RKO (cell line): ENCODE measurements at places on chromosomes 13 and 19.

DNA sequence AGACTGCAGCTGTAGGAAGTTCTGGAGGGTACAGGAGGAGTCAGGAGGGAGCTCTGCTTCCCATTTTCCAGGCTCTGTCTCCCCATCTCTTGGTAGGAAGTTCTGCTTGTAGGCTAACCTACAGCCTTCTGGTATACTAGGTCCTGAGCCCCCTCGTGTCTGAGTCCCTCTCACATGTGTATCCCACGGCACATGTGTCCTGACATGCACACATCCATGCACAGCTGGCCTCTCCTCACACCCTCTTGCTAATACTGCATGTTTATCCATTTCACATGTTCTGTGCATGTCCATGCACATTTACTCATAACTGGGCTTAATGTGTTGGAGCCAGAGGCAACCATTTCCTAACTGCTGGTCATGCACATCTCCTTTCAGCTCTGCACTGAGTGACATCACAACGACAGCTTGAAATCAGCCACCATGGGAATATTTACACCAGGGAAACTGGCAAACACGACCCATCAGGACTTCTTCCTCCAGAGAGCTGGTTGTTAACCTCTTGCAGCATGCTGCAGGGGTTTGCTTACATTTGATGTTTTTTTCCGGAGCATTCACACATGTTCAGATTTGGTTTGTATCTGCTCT is 3.0 kb downstream of the CD209 start:
- no peak for DNase-seq

DNA sequence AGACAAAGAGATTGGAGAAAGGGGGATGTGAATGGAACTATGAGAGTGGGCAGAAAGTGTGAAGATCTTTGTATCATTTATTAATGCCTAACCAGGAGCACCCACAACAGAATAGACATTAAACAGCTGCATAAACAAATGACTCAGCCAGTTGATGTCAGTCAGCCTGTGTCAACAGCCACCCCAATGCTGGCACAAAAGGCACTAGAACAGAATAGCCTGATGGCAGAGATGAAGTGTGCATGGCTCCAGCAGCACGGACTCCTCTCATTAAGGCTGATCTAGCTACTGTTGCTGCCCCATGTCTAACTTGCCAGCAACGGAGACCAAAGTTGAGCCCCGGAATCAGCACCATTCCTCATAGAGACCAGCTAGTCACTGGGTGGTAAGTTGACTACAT is 7.8 kb downstream of the CPB2 start:
- no peak for DNase-seq

- DNase-seq: peak; percentile 38
Measured at GRCh38 chr19:39223703-39224279, 19.7 kb upstream of the SYCN start.

DNA sequence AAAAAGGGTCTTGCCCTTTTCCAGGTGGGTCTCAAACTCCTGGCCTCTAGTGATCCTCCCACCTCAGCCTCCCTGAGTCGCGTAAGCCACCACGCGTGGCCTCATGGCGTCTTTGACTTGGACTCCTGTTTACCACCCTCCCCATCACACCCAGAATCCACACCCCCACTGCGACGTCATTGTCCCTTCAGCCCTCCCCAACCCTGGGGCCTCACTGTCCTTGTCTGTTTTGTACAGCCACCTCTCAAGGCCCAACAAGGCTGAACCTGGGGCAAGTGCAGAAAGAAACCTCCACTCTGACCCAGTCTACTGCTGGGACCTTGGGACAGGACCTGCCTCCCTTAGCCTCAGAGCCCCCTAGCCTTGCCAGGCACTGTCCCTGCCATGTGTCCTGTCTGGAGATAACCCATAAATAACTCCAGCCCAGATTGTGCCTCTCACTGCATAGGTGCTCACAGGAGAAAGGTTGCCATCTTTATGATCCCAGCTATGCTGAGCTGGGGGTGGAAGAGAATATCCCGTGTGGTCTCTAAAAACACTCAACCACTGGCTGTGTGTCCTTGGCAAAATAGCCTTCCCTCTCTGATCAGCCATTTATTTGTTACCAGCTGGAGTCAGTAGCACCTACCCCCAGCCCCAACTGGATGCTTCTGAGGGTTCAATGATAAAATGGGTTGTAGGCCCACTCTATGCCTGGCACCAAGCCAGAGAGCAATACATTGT is 1.8 kb upstream of the IFI30 start:
- no peak for DNase-seq

GRCh38 chr19:17865364-17866311 is 5.9 kb downstream of the RPL18A start:
- peak; percentile 44 for DNase-seq

DNA sequence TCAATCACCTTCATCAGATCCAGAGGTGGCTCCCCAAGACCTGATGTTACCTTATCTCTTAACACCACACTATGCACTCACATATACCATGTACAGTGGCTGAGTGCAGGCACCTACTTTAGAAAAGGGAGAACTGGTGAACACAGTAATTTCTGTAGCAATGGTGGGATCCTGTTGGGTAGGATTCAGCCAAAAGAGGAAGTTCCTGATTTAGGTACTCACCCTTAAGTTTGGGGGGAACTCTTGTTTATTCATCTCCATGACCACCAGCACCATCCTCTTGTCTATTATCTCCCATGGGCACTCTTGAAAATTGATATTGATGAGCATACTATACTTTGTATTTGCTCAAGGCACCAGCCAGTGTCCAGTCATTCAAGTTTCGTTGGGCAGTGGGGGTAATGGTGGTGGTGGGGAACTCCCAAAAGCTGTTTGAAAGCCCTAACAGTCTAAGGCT is 324.4 kb downstream of the LMO7 start:
- DNase-seq: no peak

GRCh38 chr13:34258646-34259386 is 440.9 kb downstream of the RFC3 start:
- no peak for DNase-seq

DNA sequence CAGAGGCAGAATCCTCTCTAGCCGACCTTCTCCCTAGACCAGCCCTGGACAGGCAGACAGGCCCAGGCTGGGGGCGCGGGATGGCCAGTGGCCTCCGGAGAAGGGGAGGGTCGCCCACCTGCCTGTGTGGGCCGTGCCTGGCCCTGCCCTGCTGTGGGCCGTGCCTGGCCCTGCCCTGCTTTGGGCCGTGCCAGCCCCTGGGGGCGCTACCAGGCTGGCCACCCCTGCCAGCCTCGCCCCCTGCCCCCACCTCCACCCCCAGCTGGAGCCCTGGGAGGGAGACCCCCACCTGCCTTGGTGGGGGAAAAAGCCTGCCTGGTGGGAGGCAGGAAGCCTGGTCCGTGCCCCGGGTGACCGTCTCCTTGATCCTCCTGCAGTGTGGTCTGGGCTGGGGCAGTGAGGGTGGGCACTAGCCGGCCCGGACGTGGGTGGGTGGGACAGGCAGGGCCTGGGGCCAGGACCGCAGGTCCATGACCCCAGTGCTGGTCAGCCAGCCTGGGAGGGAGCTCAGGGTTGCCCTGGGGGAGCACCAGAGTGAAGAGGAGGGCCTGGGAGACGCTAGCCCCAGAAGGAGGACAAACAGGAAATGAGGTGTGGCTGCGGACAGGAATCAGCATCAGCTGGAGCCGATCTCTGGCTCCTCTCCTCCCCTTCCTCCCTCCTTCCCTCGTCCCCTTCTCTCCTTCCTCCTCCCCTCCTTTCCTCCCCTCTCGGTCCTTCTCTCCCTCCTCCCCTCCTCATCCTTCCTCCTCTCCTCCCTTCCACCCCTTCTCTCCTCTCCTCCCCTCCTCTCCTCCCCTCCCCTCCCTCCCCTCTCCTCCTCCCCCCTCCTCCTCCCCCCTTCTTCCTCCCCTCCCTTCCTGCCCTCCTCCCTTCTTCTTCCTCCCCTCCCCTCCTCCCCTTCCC is 5.1 kb upstream of the MKNK2 start:
- DNase-seq: peak; percentile 54

- DNase-seq: no peak
Measured at GRCh38 chr19:1017115-1017905, 3.6 kb downstream of the TMEM259 start.

- DNase-seq: no peak
Measured at GRCh38 chr13:79466872-79467271, 14.1 kb upstream of the NDFIP2 start.

- DNase-seq: no peak
Measured at GRCh38 chr13:112756967-112757758, 67.3 kb downstream of the ATP11A start.

- DNase-seq: no peak
Measured at GRCh38 chr13:51814071-51814470, 10.1 kb upstream of the DHRS12 start.

DNA sequence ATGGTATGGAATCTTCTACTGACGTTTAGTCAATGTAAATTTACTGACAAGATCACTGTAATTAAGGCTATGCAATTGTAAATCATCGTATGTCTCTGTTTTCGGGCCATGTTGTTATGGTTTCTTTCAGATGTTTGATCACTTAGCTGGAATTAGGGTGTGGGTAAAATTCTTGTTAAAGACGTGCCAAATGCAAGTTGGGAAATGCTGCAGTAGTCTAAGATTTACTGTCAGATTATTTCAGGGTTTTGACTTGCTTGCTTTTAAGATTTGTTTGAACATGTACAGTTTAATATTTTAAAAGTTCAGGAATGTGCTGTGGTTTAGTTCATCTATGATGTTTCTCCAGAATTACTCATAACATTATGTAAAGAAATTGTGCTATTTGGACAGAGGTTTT is 10.8 kb downstream of the NDFIP2 start:
- no peak for DNase-seq

DNA sequence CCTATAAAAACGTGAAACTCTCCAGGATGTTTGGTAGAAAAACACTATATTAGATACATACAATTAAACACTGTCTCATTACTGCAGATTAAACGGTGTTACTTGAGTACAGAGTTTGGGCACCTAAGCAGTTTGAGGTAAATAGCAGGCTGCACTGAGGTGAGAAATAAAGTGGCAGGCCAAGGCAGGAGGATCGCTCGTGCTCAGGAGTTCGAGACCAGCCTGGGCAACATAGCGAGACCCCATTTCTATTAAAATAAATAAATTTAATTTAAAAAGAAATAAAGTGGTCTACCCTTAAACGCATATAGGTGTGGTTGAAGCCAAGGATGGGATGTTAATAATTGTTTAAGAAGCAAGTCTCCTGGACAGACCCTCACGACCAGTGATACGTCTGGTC is 1.2 kb downstream of the PSPC1 start:
- peak; percentile 14 for DNase-seq

DNA sequence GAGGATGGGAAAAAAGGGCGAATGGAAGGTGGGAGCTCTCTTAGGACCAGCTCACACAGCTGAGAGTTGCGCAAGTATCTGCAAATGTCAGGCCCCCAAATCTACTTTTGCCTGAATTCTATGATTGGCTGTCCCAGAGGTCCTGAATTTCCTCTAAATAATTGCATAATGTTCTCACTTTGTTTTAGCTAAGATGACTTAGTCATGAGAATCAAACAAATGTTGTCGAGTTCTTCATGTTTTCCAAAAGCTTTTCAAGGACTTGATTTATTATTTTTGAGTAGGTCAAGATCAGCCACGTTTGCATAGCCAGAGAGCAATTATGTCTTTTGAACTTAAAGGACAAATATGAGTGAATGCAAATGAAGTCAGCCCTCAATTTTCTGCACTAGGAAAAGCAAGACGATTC is 246.6 kb upstream of the MAB21L1 start:
- DNase-seq: no peak

GRCh38 chr13:28864544-28864943 is 44.4 kb downstream of the MTUS2 start:
- no peak for DNase-seq

- peak; percentile 54 for DNase-seq
Measured at GRCh38 chr19:12884926-12885748, 1.9 kb downstream of the KLF1 start.

DNA sequence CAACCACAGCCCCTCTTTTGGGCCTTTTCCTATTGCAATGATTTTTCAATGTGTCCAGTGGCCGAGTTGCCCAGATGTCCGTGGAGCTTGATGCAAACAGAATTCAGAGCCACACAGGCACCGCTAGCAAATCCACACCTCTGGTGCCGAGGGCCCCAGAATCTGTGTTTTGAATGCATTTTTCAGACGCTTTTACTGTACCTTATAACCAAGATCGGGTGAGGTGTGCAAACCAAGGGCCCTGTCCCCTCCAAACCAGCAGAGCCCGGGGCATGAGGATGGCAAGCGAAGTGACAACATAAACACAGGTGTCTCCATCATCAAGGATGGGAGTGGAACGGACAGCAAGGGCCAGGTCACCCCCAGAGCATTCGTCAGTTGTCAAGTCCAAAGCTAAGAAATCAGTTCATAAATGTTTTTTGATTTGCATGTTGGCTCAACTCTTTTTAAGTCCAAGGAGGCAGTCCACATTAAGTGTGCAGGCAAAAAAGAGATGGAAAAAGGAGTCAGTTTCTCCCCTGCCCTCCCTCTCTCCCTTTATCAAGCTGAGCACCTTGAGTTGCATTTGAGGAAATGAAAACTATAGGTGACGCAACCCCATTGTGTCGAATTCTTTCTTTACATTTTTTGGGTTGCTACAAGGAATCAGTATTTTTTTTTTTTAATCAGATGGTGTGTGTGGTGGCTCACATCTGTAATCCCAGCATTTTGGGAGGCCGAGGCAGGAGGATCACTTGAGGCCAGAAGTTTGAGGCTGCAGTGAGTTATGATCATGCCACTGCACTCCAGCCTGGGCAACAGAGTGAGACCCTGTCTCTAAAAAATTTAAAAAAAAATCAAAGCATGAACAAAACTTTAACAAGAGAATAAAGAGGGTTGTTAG is 2.9 kb downstream of the CCDC8 start:
- no peak for DNase-seq

- DNase-seq: peak; percentile 40
Measured at GRCh38 chr19:33193865-33194362, at the start of gene LRP3. LRP3 (plus strand) TSS chr19:33194330; CDS start chr19:33194786, 456 bp downstream.

- DNase-seq: no peak
Measured at GRCh38 chr19:40776364-40776763, 1.0 kb downstream of the MIA start.

GRCh38 chr19:11204943-11205349 is 7.6 kb upstream of the KANK2 start:
- no peak for DNase-seq
